ENCODE measurements at places on chromosomes 1 and 21.

- DNase-seq: no peak
These were observed 68.4 kb upstream of the PGBD5 start for GRCh38 chr1:230494514-230494913.

- DNase-seq: no peak
These were observed 28.3 kb upstream of the CYP4B1 start for GRCh38 chr1:46770541-46770940.

GRCh38 chr1:17883136-17883535 is 128.0 kb downstream of the ACTL8 start:
- no peak for DNase-seq

DNA sequence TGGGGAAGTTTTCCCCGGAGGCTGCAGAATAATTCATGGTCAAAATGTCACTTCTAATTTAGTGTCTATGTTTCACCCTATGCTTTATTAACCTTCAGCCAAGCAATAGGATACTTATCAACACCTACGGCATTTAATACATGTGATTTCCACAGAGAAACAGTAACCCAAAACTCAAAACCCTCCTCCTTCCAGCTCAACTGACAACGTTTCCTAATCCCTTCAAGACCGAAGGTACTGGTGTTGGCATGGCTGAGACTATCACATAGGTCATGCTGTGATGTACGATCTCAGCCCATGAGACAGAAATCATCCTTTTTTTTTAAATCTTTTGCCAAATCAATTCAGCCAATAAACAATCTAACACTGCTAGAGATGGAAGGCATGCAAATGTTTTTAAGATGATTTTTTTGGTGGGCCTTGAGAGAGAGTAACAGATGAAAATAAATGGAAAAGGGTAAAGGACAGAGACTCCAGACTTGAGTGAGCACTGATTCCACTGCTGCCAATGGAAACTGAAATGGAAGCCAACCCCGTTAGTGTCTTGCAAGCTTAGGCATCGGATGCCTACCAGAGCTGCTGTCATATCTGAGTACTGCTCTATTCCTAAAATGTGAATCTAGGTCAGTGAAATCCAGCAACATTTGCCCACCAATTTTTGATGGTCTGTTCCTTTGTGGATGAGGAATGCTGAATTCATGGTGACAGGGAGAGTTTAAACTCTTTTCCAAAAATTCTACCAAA is 63.4 kb upstream of the BCL10 start:
- no peak for DNase-seq

DNA sequence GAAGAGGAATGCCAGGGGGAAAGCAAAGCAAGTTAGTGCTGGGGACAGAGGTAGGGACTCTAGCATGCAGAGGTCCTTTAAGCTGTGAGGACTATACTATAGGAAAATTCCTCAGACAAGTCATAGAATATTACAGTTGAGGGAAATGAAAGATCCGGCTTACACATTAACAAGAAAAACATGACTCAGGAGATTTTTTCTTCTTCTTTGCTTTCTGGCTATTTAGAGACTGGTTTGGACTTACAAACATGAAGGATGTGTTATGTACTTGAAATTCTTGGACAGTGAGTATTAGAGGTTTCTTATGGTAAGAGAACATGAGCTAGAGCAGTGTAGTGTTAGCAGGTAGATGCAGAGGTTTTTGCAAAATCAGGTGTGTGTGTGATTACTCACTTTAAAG is 24.9 kb downstream of the USP25 start:
- DNase-seq: no peak

- peak; percentile 35 for DNase-seq
These were observed 8.0 kb upstream of the RLF start for GRCh38 chr1:40153073-40153770.

Data from GM10248 (cell line).